ENCODE measurements at places on chromosomes 11 and 22.

GRCh38 chr11:129825380-129825779 lies 9.7 kb downstream of the TMEM45B start:
- ATAC-seq: no peak

DNA sequence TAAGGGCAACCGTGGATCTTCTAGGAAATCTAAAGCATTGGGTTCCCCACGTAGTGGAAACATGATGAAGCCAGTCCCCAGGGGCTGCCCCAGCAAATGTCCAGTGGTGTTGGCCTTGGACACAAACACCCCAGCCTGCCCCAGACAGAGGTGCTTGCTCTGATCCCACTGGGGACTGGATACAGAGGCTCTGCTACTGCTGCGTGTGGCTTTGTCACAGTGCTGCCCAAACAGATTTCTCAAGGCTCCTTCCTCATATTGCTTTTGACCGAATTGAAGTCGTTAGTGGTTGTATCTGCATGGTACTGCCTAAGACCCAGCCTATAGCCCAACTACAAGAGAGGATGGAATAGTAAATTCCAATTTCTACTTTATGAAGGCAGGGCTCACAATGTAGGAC lies 40.1 kb upstream of the CD44 start:
- ATAC-seq: no peak

DNA sequence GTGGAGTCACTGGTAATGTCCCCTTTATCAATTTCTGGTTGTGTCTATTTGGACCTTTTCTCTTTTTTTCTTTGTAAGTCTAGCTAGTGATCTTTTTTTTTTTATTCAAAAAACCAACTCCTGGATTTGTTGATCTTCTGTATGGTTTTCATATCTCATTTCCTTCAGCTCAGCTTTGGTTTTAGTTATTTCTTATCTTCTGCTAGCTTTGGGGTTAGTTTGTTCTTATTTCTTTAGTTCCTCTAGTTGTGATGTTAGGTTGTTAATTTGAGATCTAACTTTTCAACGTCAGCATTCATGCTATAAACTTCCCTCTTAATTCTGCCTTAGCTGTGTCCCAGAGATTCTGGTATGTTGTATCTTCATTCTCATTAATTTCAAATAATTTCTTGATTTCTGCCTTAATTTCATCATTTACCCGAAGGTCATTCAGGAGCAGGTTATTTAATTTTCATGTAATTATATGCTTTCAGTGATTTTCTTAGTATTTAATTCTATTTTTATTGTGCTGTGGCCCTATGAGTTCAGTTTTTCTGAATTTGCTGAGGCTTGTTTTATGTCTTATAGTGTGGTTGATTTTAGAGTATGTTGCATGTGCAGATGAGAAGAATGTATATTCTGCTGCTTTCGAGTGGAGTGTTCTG lies 29.0 kb downstream of the PI4KA start:
- ATAC-seq: no peak

DNA sequence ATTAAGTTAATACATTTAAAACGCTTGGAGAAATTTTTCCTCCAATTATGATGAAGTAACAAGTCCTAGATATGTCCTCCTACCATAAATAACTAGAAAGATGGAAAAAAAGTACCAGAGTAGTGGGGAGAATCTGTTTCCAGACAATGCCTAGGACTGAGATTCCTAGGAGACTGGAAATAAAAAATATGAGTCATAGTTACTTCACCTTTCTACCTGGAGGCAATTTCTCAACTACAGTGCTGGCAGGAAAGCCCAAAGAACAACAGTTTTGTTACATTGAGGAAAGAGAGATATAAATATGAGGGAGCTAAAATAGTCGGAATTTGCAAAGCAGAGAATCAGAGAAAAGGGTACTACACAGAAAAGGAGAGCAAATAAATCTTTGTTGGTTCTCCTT lies 202.1 kb upstream of the ARHGAP42 start:
- no peak for ATAC-seq

DNA sequence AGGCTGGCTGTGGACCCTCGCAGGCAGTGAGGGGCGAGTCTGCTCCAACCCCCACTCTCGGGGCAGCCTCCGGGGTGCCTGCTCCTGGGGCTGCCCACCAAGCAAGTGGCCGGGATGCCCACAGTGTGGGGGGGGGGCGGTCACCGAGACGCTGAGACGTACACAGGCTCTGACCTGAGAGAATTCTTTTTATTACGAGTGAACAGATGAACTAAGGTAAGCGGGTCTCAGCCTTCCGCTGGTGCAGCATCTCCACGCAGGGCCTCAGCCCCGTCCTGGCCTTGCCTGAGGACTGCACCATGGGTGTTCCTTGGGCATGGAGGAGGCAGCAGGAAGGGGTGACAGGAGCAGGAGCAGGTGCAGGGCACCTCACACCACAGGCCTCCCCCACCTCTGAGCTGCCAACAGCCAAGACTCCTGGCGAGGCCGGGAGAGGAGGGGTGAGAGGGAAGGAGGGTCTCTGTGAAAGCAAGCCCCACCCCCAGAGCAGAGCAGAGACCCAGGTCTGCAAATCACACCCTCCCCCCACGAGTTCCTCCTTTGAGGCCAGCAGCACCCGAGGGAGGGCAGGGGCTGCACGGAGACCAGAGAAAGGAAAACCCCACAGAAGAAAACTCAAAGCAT lies 17.2 kb downstream of the MOB2 start:
- ATAC-seq: no peak

DNA sequence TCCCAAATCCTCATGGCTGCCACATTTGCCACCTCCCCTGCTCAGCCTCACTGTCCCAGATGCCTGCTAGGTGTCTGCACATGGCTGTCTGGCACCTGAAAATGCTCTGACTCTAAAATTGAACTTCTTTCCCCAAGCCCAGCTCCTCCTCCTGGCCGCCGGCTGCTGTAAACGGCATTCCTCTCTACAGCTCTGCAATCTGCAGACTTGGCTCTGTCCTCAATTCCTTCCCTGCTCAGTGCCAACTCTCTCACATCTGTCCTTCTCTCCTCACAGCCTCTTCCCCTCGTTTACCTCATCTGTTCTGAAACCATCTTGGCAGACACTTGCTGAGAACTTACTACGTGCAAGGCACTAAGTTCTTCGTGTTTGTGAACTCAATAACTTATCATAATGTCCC lies 169.4 kb upstream of the SYT13 start:
- no peak for ATAC-seq

- peak; percentile 93 for ATAC-seq
These were observed 7.6 kb upstream of the KCTD17 start for GRCh38 chr22:37043828-37044538.

DNA sequence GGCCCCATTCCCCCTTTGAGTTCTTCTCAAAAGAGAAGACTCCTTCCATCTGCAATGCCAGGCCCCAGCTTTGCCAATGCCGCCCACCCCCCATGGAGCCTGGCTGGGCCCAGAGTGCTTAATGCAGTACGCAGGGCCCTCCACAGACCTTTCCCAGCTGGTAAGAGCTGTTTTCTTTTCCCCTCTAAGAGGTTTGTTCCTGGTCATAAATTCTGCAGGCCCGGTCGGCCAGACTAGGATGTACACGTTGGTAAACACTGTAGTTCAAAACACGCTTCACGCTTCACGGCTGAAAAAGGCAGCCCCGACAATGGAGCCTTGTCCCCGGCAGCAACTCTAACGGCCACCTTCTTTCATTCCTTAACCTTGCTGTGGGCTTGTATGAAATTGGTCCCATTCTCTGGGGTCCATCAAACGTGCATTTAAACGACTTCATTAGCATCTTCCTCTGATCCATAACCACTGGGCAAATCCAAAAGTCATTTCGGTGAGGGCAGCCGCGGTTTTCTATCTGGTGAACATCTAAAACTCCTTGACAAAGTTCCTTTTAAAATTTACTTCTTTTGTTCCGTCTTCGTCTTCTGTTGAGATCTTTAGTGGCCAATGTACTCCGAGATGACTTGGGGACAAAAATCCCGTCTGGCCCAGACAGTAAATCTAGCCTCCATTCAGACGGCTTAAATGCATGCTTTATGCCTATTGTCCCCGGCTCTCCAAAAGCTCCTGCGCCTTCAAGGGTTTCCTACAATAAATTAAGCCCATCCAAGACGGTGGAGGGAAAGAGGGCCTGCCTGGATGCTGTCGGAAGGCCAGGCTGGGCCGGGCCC lies 60.0 kb upstream of the MYEOV start:
- no peak for ATAC-seq

DNA sequence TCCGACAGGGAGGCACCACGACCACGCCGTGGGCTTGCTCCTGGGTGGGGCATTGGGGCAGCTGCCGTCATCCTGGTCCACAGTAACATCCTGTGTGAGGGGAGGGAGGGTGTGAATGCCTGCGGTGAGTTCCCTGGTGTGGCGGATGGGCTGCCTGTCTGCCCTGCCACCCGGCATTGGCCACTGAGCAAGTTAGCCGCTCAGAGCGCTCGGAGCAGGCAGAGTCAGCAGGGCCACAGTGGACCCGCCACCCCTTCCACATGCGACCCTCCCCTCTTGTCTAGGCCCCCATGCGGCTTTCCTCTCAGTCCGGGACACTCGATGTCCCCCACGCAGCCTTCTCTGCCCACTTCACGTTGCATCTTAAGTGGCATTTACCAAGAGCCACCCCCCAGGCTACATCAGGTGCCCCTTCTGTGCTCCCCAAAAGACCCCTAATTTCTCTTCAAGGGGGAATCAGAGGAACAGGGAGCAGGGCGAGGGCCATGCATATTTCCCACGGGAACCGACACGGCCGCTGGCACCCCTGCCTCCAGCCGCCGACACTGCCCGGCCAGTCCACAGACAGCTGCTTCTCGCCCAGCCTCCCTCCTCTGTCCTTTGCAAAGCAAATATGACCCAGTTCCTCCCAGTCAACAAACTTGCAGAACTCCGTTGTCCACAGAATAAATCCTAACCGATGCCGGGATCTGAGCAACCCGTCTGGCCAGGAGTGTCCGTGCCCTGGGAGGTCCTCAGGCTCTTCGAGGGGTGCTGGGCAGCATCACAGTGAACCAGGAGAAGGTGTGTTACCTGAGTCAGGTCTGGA lies 1482.1 kb downstream of the TBC1D22A start:
- ATAC-seq: no peak

- no peak for ATAC-seq
These were observed 49.2 kb upstream of the CCDC34 start for GRCh38 chr11:27412192-27412691.

DNA sequence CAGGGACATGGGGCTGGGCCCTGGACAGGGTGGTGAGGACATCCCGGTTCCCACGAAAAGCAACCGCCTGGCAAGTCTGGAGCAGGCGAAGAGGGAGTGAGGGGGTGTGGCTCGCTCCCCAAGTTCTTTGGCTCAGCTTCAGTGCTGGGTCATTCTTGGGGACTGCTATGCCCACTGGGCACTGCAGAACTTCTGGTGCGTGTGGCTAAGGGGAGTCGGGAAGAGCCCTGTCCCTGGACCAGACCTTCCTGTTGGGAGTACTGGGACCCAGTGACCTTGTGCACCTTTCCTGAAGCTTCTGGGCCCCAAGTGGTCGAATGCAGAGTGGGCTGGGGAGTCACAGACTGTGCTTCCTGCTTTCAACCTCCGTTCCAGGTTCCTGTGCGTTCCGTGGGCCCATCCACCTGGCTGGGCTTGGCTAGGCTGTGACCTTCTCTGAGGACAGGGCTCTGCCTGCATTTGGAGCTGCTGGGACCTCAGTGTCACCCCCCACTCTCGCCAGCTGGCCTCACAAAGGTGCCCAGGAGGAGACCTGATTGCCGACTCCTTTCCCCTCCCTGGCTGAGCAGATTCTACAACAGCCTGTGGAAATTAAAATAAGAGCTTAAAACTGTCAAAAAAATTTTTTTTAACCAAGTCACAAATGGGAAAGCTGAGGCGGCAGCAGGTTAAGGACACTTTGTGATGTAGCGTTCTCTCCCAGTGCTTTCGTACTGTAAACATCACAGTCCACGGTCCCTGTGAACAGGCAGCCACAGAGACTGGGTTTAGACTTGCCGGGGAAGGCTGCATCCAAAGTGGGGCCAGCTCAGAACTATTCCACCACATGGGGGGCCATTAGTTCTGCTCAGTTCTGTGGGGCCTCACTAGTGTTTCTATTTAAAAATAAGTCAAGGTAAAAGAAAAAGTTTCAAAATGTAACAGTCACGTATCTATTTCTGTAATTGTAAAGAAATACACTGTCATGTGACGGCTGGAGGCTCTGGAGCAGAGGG lies 63.8 kb upstream of the WNT7B start:
- ATAC-seq: no peak

GRCh38 chr11:59710136-59710847 lies 3.4 kb downstream of the OR10V1 start:
- no peak for ATAC-seq

GRCh38 chr22:38567531-38568285 lies 2.3 kb downstream of the DMC1 start:
- no peak for ATAC-seq

DNA sequence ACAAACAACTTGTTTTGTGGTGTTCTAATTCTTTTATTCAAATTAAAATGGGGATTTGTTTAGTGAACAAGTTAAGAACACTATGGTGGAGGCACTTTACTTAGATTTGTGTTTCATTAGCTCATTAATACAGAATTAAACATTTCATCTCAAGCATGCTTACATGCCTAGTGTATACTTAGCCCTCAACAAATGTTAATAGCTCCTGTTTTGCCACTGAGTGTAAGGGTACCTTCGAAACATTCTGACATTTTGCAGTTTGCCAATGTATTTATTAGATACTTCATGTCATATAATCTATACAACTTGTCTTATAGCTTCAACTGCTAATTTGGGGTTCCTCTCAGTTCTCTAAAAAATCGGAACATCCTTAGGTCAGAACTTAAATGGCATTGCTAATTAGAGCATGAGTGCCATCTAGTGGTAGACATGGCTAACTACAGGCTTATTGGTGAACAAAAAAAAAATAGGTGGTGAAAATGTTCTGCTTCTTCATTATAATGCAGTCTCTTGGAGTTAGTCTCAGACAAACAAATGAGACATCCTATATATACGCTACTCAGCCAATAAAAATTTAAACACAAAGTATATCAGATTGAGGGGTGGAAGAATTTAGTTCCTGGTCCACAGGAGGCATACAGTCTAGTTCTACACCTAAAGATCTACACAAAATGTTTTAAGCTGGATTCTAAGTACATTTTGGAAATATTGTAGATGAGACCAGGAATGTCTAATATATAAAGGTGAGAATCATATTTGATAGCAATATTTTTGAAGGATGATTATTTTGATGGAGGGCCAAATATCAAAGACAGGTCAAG lies 4.9 kb upstream of the CNTN5 start:
- no peak for ATAC-seq

DNA sequence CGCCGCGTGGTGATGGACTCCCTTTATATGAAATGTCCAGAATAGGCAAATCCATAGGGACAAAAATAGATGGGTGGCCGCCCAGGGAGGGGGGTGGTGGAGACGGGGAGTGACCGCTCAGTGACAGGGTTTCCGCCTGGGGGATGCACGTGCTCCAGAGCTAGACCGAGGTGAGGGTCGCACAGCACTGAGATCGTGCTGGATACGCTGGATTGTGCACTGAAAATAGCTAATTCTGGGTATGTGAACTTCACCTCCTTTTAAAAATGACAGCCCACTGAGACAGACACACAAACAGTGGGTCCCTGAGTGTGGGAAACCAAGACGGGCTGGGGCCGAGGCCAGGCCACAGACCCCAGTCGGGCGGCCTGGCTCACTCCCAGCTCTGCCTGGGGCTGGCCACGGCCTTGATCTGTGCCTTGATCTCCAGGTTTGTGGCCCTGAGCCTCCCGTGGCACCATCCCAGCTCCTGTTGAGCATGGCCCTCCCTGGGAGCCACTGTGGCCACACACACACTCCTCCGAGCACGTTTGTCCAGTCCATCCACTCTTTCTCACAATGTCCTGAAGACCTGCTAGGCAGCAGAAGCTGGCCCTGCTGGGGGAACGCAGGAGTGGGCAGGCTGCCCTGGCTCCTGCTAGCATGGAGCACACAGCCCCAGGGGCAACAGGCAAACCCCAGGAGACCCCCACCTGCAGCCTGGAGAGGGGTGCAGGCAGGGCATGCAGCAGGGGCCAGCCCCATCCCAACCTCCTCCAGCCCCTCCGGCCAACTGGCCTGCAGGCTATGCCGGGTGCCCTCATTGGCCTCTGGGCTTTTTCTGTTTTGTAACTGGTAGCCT lies 41.0 kb upstream of the TH start:
- no peak for ATAC-seq
